Activated CD8-positive, alpha-beta T cell treated with anti-CD3 and anti-CD28 coated beads, Interleukin-2, amount 10 ng/mL, durations not matched to agents 7 days and 5 days (primary cell): ENCODE measurements at places on chromosomes 5 and 9. TPM values are rescaled to one million over a fixed set of nuclear protein-coding genes. Genes with fewer than 3 reads are reported as not detected.

- no peak for DNase-seq
- no peaks in the 10 kb centered on the region for H3K36me3 ChIP-seq
- no peak overlapping the region for H3K4me3 ChIP-seq
- no peak overlapping the region for H3K27ac ChIP-seq
Measured at GRCh38 chr9:13322828-13323550, 43.5 kb upstream of the MPDZ start.

DNA sequence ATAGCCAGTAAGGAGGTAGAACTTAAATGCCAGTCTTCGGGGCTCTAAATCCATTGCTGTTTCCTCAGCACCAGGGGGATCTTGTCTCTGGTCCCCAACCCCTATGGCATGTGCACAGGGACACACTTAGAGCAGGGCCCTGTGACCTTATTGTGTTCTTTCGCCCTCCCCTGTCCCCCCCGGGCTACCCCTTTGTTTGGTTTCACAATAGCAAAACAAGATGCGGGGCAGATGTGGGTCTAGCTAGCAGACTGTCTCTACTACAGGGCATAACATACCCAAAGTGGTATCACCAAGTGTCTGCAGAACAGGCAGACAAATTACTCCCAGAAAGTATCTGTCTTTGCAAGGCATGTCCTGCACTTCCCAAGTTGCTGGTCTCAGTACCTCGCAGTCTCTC is 2.1 kb downstream of the FBLL1 start:
- H3K4me1 ChIP-seq = peaks cover 7% of the 10 kb centered on the region
- H3K36me3 ChIP-seq = peaks cover 7% of the 10 kb centered on the region
- H3K27ac ChIP-seq = no peak overlapping the region
- peaks cover 32% of the 10 kb centered on the region for H3K27me3 ChIP-seq

GRCh38 chr9:120531683-120532300 is 48.2 kb downstream of the CDK5RAP2 start:
- DNase-seq = peak; percentile 32
- H3K4me1 ChIP-seq = no peaks in the 10 kb centered on the region
- H3K27me3 ChIP-seq = no peaks in the 10 kb centered on the region
- H3K36me3 ChIP-seq = peaks cover 74% of the 10 kb centered on the region

DNA sequence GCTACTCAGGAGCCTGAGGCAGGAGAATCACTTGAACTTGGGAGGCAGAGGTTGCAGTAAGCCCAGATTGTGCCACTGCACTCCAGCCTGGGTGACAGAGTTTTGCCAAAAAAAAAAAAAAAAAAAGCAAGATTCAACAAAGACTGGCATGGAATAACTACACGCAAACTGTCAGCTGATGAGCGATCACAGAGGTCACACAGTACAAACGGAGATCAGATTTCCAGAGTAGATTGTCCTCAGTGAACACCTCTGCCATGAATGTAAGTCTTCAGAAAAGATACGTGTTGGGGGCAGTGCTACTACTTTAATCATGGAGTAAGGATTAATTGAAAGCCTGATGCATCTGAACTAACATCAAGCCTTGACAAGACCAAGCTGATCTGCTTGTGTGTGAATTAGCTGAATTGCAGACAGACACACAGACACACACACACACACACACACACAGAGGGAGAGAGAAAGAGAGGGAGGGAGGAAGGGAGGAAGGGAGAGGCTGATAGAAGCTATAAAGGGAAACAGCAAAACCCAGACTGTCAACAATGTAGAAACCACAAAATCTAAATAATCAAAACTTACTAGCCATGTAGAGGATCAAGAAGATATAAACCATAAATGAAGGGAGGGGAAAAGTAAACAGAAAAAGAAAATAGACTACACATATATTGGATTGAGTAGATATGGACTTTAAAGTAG is 222.9 kb upstream of the ZNF462 start:
- H3K36me3 ChIP-seq = no peaks in the 10 kb centered on the region
- no peak overlapping the region for H3K4me3 ChIP-seq
- no peaks in the 10 kb centered on the region for H3K4me1 ChIP-seq
- H3K27ac ChIP-seq = no peak overlapping the region

GRCh38 chr5:174744896-174745295 is 20.5 kb downstream of the MSX2 start:
- no peak overlapping the region for H3K4me3 ChIP-seq
- no peak overlapping the region for H3K27ac ChIP-seq
- DNase-seq = no peak

DNA sequence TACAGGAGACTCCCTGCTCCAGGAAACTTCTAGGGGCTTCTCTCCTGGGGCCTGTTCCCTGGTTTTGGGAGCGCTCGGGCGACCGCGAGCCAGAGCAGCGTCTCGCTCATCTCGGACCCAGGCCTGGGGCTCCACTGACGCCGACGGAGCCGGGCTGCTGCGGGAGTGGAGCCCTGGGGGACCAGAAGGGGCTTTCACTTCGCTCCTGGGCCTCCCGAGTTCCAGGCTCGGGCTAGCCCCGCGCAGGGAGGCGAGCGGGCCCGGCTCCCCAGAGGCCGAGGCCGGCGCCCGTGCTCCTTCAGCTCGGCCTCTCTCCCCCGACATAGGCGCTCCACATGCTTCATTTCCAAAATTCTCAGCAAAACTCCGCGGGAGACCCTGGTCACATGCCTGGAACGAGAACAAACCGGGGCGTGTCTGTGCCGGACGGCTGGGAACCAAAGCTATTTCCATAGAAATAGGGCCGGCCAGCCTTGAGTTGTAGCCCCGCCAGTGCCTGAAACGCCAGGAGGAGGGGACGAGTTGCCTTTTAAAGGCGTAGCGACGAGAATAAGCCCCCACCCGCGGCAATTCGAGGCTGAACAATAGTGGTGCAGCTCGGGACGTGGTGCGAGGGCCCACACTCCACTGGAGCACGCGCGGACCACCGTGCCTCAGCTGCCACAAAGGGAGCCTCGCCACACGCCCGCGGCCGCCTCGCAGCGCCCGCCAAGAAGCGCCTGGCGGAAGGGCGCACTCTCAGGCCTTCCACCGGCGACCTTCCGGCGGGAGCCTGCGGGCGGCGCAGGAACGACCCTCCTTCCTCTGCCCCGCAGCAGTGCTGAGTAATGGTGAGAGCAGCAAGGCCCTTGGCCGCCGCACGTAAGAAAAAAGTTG is 1.1 kb upstream of the G3BP1 start:
- peaks cover 27% of the 10 kb centered on the region for H3K4me1 ChIP-seq
- no peaks in the 10 kb centered on the region for H3K27me3 ChIP-seq

DNA sequence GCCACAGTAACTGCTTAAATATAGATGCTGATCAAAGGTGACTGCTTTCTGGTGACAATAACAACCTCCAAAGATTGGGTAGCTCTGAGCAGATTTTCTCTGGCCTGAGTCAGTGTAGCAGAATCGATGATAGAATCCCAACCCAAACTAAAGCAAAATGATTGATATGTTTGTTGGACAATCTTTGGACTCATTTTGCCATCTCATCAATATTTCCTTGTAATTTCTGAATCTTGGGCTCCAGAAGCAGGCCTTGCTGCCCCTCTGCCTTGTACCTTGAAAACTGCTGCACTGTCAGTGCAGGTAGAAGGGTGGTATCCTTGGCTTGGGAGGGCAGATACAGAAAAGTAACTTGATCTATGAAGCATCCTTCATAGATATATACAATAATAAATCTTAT is 18.9 kb downstream of the TTC23L start:
- H3K4me1 ChIP-seq = no peaks in the 10 kb centered on the region
- H3K4me3 ChIP-seq = no peak overlapping the region
- H3K27me3 ChIP-seq = peaks cover 2% of the 10 kb centered on the region
- no peak overlapping the region for H3K27ac ChIP-seq
- no peak for DNase-seq
- H3K36me3 ChIP-seq = no peaks in the 10 kb centered on the region

Gene MARCOL
- not detected for total RNA-seq
